ENCODE measurements at places on chromosomes 16 and 17.
A peak's percentile ranks its signal among the peaks of the same experiment; 100 is the strongest.

DNA sequence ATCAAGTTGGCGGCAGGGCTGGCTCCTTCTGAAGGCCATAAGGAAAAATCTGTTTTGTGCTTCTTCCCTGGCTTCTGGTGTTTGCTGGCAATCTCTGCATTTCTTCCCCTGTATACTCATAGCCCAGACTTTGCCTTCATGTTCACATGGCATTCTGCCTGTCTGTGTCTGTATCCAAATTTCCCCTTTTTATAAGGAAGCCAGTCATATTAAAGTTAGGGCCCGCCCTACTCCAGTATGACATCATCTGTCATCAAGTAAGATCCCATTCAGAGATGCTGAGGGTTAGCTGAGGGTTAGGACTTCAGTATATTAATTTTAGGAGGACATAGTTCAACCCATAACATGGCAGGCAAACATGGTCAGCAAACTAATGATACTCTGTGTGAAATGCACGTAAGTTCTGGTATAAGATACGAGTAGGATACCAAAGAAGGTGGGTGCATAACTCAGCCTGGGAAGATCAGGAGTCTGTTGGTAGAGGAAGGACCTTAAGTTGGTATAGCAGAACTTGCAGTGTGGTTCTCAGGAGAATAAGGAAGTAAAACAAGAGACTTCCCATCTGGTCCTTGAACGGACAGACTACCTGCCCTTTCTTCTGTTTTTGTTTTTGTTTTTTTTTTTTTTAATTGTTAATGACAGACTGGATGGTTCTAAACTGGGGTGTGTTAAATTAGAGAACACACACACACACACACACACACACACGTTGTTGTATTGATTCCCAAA lies 13.9 kb downstream of the MAP2K6 start:
- DNase-seq: no peak

DNA sequence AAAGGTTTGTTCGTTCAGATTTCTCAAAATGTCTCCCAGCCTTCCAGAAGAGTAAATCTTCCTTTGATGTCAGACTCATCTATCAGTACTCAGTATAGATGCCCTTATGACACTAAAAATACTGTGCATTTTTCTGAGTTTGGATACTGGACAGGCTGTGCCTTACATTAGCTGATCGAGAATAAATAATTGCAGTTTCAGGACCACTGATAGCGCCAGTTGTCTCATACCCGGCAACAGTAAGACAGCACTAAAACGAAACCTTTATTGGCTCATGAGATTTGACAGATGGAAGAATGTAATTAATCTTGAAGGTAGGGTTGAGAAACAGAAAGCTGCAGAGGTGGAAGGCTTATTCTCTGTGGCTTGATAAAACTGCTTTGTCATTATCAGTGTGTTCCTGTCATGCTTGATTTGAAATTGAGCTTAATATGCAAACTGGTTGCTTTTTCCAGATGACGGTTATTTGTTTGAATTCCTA lies 1.2 kb downstream of the ATP6V0A1 start:
- DNase-seq: no peak

DNA sequence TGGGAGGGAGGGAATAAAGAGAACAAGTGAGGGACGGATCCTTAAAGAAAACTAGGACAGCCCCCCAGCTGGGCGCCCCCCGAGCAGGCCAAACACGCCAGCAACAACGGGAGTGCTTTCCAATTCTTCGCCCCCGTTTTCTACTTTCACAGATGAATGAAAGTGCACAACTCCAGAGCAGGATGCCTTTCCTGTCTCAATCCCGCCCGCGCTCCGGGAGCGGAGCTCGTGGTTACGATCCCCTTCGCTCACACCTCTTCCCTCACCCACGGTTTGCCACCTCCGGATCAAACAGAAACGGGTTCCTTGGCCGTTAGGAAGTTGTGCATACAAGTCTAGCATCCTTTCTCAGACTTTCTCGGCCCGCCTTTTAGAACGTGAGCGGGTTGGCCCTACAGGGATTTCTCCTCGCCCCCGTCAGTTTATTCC lies 680 bp downstream of the SKA2 start:
- DNase-seq: peak; percentile 73

DNA sequence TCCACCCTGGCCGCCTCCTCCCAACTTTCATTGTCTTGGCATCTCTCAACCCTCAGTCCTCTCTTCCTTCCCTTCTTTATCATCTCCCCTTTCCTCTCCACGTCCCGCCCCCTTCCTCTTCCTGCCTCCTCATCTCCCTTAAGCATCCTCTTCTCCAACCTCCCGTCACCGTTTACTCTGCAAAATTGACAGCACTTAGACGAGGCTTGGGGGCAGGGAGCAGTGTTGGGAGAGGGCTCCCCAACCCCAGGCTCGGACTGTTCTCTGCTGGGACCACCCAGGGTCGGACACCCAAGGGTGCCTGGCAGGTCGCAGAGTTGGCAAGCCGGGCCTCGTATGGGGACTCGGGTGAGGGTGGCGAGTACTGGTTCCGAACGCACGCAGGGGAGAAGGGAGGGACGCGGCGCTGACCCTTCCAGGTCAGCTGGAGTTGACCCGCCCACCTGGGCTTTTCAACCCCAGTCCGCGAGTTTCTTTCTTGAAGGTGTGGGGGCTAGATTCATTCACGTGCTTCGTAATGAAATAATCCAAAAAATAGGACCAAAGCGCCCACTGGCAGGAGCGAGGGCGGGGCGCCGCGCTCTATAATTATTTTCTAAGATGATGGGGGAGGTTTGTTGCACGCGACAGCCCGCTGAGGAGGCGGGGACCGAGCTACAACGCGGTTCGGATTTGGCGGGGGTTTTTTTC lies 775 bp upstream of the PAGR1 start:
- DNase-seq: peak; percentile 58

DNA sequence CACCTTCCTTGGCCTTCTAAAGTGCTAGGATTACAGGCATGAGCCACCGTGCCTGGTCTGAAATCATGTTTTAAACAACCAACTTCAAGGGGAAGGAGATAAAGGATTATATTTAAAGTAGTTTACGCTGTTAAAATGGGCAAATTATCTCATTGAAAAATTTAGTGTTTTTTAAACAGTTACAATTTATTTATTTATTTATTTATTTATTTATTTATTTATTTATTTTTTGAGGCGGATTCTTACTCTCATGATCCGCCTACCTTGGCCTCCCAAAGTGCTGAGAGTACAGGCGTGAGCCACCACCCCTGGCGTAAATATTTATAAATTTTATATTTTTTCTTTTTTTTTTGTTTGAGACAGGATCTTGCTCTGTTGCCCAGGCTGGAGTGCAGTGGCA lies 22.2 kb downstream of the CDK12 start:
- DNase-seq: no peak

DNA sequence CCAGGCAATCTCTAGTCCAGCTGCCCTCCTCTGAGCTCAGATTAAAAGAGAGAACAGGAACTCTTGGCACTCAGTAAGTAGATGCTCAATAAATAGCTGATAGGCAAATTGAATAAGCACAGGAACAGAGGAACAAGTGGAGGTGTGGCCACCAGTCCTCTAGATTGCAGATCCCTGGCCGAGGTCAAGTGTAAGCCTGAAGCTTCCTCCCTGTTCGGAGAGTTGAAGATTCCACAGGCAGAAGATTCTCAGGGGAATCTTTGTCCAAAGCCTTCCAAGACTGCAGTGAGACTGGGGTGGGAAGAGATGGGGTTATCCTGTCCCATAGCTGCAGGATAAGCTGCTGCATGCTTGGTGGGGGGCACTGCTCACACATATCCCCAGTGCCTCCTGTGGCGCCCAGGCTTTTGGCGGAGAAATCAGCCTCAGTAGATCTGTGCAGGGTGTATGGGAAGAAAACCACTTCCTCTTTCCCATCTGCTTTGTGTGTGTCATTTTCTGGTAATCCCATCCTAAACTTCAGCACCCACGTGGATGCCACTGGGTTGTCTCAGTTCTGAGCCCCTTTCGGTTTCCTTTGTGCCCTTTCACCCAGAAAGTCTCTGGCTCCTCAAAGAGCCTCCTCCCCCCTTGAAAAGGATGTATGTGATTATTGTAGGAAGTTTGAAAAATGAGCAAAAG lies 12.1 kb downstream of the CD300A start:
- DNase-seq: no peak
